ENCODE measurements at places on chromosomes 7 and 10.
A peak's percentile ranks its signal among the peaks of the same experiment; 100 is the strongest.

GRCh38 chr7:153943457-153943856 lies 108.7 kb upstream of the DPP6 start:
- DNase-seq, result no peak

DNA sequence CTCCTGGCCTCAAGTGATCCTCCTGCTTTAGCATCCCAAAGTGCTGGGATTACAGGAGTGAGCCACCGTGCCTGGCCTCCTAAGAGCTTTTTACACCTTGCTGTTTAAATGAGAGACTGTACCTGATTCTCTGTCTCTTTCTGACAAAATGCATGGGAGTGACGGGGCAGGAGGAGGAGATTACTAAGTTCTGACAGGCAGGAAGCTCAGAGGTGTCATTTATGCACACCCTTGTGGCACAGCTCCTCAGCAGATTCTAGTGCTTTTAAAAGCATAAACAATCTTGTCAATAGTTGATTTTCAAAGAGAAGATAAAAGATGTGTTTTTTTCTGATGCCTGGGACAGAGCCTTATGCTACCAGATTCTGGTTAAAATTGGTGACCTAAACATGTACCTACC lies 39.7 kb upstream of the STEAP4 start:
- no peak for DNase-seq

DNA sequence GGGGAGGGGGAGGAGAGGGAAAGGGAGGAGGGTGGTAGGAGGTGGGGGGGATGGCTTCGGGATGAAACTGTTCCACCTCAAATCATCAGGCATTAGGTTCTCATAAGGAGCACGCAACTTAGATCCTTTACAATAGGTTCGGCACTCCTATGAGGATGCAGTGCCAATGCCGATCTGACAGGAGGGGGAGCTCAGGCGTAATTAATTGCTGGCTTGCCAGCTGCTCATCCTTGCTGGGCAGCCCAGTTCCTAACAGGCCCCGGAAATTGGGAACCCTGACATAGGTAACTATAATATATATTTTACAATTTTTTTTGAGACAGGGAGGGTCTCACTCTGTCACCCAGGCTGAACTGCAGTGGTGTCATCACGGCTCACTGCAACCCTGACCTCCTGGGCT lies 118.8 kb upstream of the SFMBT2 start:
- DNase-seq, result no peak

GRCh38 chr10:30098629-30099028 lies 39.2 kb upstream of the JCAD start:
- DNase-seq, result no peak

GRCh38 chr10:116271593-116272439 lies 1.2 kb downstream of the GFRA1 start:
- DNase-seq, result no peak

DNA sequence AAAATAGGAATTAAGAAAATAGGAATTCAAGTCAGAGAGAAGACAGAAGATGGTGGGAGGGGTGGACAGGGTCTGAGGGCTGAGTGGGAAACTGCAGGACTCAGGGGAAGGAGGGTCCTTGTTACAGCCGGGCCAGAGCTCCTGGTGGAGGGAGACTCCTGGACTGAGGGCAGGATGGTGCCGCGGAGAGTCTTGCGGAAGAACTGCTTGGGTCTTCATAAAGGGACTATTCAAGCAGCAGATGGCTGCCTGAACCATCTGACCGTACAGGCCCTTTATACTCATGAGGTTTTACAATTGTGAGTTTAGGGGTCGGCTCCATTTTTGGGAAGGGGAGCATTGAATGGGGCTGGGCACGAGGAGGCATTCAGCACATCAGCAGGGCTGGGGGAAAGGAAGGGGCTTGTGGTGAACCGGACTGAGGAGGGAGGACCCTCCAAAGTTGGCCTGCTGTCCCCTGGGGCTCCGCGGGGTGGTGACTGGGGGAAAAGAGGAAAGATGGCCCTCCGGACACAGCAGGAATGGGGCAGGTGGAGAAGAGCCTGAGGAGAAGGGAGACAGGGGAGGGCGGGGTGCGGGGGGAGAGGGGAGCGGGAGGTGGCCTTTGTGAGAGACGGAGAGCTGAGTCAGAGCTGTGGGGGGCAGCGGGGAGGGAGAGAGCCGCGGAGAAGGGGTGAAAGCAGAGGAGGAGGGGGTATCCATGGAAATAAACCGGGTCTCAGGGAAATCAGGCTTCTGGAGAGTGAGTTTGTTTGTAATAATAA lies 1.5 kb downstream of the FAM131B start:
- DNase-seq, result no peak

GRCh38 chr7:153524070-153524601 lies 528.1 kb upstream of the DPP6 start:
- no peak for DNase-seq

DNA sequence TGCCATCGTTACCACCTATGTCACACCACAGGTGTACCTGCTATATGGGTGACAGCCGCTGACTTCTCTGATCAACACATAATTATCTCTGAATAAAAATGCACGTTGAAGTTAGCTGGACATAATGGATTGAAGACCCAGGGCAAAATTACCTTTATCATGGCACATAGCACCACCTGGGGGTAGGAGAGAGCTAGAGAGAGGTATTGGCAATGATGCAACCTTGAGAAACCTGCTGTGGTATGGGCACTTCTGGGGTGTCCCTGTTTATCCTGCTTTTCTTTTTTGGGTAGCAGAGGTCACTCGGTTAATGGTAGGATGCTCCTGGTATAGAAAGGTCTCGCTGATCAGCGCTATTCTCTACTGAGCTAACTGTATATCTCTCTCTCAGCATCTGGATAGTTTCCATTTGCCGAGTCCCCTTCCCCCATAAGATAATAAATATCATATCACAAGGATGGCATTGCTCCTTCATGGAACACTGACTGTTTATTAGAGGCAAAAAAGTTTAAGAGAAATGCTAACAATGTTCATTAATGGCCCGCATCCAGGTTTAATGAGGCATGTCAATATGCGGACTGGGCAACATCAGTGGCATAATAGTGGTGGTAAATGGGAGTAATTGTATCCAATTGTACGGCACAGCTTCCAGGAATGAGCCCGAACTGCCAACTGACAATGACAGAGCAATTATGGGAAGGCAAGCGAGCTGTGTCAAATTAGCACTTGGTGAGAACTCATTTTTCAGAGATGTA lies 323.1 kb downstream of the TFEC start:
- DNase-seq, result no peak

- no peak for DNase-seq
Observed at GRCh38 chr10:71442000-71442399, 45.3 kb downstream of the CDH23 start.

DNA sequence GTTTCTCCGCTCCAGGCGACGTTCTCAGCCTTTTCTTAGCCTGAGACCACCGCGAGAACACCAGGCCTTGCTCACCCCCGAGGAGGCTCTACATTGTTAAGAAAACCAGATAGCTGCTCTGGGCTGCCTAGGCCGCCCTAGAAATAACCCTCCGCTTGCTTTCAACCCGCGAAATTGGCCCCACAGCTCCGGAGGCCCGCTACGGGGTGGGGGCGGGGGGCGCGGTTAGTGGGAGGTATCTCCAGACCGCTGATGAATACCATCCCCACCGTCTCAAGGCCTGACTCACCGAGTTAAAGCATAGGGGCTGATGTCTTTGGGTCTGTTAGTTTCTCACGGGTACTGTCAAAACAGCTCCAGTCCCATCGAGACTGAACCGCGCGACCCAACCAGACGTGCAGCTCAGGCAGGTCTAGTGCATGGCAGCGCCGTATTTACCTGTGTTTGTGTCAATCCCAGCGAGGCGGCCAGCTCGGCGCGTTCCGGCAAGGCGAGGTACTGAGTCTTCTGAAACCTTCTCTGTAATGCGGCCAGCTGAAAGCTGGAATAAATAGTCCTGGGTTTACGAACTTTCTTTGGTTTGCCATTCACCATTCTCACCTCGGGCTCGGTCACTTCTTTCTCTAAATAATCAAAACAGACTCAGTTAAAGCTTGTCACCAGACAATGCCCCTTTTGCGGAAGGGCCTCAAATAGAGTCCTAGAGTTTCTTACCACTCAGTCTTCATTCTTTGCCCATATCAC lies 2.7 kb downstream of the DLX5 start:
- no peak for DNase-seq

GRCh38 chr10:123204127-123204461 lies 49.9 kb downstream of the BUB3 start:
- no peak for DNase-seq

DNA sequence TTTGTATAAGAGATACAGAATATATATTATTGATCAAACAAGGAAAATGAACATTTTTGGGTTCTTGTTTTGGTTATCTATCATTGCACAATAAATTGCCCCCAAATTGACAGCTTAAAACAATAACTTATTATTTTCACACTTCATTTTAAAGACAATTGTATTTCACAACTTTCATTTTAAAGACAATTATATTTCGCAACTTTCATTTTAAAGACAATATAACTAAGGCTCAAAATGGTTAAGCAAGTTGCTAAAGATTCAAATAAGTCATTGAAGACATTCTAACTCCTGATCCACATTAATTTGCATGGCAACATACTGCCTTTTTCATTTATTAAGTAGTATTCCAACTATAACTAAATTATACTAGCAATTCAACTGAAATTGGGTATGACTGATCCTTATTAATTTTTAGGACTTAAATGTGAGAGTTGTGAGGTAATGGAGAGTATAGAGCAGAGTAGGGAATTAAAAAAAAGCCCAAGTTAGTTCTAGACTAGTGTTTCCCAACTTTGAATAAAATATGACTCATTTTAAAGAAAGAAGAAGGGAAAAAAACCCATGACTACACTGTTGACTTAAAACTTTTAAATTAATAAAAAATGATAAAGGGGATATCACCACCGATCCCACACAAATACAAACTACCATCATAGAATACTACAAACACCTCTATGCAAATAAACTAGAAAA lies 9.9 kb upstream of the STEAP2 start:
- no peak for DNase-seq

DNA sequence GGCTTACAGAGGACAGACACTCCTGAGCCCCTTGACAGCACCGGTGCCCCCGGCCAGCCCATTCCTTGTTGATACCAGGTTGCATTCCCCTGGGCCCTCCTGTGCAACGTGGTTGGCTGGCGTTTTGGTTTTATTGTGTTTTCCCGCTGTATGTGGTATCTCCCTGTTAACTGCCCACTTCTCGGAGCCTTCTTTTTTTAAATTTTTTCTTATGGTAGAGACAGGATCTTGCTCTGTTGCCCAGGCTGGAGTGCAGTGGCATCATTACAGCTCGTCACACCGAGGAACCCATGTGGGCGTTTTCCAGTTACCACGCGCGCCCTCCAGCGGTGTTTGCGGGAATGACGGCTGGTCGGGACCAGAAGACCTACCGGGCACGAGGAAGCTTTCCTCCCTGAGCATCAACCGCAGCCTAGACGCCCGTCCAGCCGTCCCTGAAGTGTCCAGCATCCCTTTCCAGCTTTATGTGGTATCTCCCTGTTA lies 16.9 kb upstream of the ZFAND2A start:
- DNase-seq, result peak; percentile 52

- DNase-seq, result no peak
Observed at GRCh38 chr7:33909755-33910154, 4.4 kb downstream of the BMPER start.

- no peak for DNase-seq
Observed at GRCh38 chr10:102455893-102456471, 4.6 kb upstream of the C10orf95 start.

DNA sequence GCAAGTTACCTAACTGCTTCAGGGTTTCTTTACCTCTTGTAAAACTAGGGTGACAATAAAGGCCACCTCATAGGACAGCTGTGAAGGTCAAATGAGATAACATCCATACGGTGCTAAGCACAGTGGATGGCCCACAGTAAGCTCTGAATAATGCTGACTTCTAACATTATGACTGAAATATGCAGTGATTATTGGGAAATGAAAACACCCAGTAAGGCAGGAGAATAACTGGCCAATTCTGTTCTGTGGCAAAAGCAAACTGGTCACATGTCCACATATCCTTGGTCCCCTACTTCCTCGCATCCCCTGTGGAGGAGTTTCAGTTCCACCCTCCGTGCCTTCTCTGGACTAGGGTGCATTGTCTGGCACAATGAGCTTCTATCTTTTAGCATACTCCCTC lies 1.4 kb downstream of the CUBN start:
- no peak for DNase-seq

DNA sequence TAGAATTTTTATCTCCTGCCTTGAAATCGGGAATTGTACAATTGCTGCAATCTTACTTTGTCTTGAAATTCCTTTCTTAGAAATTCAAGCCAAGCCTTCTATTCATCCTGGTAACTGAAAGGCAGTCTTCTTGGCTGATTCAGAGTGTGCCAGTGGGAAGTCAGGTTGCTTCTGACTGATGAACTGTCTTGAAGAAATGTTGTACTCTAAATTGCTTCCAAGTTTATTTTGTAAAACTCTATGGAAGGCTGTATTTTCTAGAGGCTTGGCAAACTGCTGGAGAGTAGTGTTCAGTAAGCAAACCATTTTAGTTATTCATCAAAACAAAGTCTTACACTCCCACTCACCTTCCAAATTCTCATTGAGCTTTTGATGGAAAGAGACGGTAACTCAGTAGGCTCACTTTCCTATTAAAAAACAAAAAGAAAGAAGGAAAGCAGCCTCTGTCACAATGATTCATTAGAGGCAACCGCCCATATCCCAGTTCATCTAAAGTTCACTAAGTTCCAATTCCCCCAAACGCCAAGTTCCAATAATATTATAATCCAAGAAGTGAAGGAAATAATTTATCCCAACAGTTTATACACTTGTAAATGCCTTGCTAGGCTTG lies 187.9 kb upstream of the MALRD1 start:
- DNase-seq, result no peak

- DNase-seq, result no peak
Observed at GRCh38 chr7:11613292-11613930, 218.6 kb downstream of the THSD7A start.

- DNase-seq, result peak; percentile 4
Observed at GRCh38 chr7:145036604-145037405, 201.0 kb upstream of the TPK1 start.

DNA sequence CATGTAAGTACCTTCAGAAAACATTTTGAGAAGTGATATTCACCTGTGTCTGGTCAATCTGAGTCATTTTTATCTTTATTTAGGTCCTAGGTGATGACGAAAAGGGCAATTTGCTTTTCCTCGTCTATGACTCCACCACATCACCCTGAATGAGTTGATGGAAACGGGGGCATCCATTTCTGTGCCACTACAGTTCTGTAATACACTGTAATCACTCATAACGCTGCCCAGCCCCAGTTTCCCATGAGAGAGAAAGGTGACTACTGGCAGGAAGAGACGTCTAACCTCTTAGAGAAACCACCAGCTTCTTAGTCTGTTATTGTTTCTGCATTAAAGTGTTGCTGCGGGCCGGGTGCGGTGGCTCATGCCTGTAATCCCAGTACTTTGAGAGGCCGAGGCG lies 205.3 kb upstream of the MKLN1 start:
- no peak for DNase-seq

GRCh38 chr7:95099106-95099505 lies 191.7 kb downstream of the PPP1R9A start:
- DNase-seq, result no peak

GRCh38 chr7:26619348-26619984 lies 244.9 kb downstream of the SKAP2 start:
- DNase-seq, result no peak

- no peak for DNase-seq
Observed at GRCh38 chr10:47257396-47258120, 42.4 kb upstream of the GDF10 start.

All from stimulated activated CD8-positive, alpha-beta memory T cell treated with anti-CD3 and anti-CD28 coated beads, Interleukin-12 subunit alpha, Interleukin-12 subunit beta, amount 100 ng/mL, for 1 hour (primary cell).